ENCODE measurements at places on chromosomes 6 and 20. TPM values are rescaled to one million over a fixed set of nuclear protein-coding genes. Genes with fewer than 3 reads are reported as not detected.

The CPXM1 gene
- 5.5 TPM for total RNA-seq

The TMEM244 gene
- not detected for total RNA-seq

The POM121L2 gene
- total RNA-seq, result not detected

The GJA10 gene
- total RNA-seq, result not detected

The CST4 gene
- not detected for total RNA-seq

The ERMARD gene
- 20.7 TPM for total RNA-seq

The DSP gene
- total RNA-seq, result 41.2 TPM

The PRL gene
- not detected for total RNA-seq

The PPP1R14C gene
- 0.05 TPM for total RNA-seq

The PAK5 gene
- not detected for total RNA-seq

The PROKR2 gene
- total RNA-seq, result not detected

The SYNCRIP gene
- total RNA-seq, result 27.8 TPM

The HTR1E gene
- not detected for total RNA-seq

The SALL4 gene
- total RNA-seq, result 3.6 TPM

The OOEP gene
- total RNA-seq, result not detected

The PLEKHG1 gene
- total RNA-seq, result 6.8 TPM

The RAET1G gene
- total RNA-seq, result not detected

The TGM3 gene
- total RNA-seq, result 0.05 TPM

- no peaks in the 10 kb centered on the region for H3K27me3 ChIP-seq
- DNase-seq, result no peak
- no peak overlapping the region for H3K4me3 ChIP-seq
- H3K36me3 ChIP-seq, result no peaks in the 10 kb centered on the region
- no peak overlapping the region for H3K27ac ChIP-seq
Measured at GRCh38 chr6:83303426-83303825, 110.3 kb downstream of the RWDD2A start.

DNA sequence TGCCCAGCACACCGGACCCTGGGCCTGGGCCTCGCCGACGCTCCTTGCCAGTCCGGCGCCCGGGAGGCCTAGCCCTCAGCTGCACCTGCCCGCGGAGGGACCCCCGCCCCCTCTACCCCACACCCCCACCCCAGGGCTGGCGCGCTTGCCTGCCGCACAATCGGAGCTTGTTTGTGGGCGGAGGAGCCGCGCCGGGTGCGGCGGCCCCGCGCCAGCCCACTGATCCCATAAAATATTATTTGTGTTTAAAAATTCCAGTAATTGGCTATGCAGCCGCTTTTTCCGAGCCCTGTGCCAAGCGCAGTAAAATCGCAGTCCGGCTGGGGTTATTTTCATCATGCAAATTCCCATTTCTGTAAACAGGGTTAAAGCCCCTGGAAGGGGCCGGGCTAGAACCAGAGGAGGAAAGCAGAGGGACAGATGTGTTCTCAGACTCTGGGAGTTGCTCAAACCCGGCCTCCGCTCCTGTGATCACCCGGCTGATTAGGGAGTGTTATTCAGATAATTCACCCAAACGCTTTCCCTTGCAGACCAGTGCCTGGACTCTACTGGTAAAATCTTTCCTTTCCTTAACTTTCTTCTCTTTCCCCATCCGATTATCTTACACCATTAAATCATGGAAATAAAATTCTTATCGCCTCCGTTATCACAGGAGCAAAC lies 93.1 kb downstream of the NCR2 start:
- H3K36me3 ChIP-seq, result no peaks in the 10 kb centered on the region
- DNase-seq, result no peak
- peak overlapping the region; percentile 58 for H3K4me3 ChIP-seq
- peaks cover 6% of the 10 kb centered on the region for H3K4me1 ChIP-seq
- no peaks in the 10 kb centered on the region for H3K27me3 ChIP-seq
- H3K27ac ChIP-seq, result no peak overlapping the region

- no peak overlapping the region for H3K4me3 ChIP-seq
- DNase-seq, result no peak
- H3K27me3 ChIP-seq, result no peaks in the 10 kb centered on the region
- no peaks in the 10 kb centered on the region for H3K36me3 ChIP-seq
- no peak overlapping the region for H3K27ac ChIP-seq
- H3K4me1 ChIP-seq, result no peaks in the 10 kb centered on the region
Measured at GRCh38 chr6:40953486-40953885, 85.5 kb downstream of the UNC5CL start.

- peak overlapping the region; percentile 27 for H3K4me3 ChIP-seq
- H3K27ac ChIP-seq, result no peak overlapping the region
- no peaks in the 10 kb centered on the region for H3K36me3 ChIP-seq
Measured at GRCh38 chr6:96499781-96500180, 21.8 kb upstream of the UFL1 start.

DNA sequence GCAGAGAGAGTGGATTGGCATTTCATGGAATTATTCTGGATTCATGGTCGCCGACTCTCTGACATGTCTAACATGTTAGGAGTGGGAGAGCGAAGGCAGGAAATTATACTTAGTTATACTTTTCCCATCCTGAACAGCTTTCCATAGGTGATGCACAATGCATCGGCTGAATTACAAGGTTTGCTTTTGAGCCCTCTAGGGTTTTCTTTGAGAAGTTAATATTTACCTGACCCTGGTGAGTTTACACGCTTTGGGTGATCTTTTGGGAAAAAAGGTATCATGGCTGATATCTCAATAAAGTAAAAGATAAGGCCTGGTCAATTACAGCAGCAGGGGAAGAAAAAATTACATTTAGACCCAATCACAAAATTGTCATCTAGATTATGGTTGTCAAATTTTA lies 14.0 kb upstream of the NKX2-2 start:
- H3K27ac ChIP-seq, result no peak overlapping the region
- H3K4me3 ChIP-seq, result no peak overlapping the region
- no peak for DNase-seq

DNA sequence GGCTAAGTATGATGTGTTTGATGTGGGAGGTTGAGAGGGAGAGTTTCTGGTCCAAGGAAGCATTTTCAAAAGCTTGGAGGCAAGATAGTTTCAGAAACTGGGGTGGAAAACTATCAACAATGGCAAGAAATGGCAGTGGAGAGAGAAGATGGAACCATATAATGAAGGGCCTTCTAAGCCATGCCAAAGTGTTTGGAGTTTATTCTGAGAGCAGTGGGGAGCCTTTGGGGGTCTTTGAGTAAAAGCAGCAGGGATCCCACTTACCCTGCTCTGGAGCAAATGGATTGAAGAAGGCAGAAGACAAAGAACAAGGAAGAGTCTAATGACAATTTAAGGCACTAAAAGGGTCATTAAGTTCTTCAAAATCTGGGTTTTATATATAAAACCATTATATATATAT lies 538.9 kb downstream of the UTRN start:
- no peak for DNase-seq
- no peaks in the 10 kb centered on the region for H3K27me3 ChIP-seq
- no peaks in the 10 kb centered on the region for H3K4me1 ChIP-seq
- peaks cover 12% of the 10 kb centered on the region for H3K36me3 ChIP-seq
- H3K4me3 ChIP-seq, result no peak overlapping the region

DNA sequence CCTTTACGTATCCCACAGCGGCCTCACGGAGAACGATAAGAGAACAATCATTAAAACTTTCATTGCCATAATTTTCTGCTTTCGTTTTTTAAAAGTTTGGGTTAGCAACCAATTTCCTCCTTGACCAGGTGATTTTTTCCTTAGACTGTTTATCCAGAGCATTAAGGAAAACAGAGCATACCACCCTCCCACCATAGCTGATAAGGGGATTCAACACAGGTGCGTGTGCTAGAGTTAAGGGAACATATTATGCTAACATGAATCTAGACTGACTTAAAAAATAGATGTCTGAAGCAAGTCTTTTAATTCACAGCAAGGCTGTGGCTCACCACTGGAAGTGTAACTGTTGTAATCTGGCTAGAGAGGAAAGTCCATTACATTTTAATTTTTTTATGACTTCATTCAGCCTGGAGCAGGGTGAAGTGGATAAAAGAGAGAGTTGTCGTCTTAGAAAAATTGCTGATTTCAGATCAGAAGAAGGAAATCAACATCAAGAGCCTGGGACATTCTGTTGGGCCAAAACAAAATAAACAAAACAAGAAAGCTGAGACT lies 5.5 kb upstream of the SLC22A2 start:
- DNase-seq, result no peak
- H3K27me3 ChIP-seq, result no peaks in the 10 kb centered on the region
- no peak overlapping the region for H3K4me3 ChIP-seq
- H3K4me1 ChIP-seq, result no peaks in the 10 kb centered on the region

DNA sequence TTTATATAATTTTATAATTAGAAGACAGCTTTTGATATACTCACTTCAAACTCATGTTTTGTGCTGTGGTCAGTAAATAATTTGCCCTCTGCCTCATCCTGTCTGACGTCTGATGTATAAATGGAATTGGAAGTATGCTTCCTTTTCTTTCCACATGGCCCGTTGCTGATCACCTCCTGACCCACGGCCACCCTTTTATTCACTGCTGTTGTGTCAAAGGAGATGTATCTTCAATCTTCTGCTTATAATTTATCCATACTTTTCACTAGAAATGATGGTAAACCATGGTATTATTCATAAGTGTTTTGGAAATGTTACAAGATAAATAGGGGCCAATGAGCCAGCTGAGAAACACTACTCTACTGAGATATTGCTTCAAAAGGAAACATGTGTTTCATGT lies 841.8 kb downstream of the PHF3 start:
- no peak for DNase-seq
- no peaks in the 10 kb centered on the region for H3K36me3 ChIP-seq
- no peak overlapping the region for H3K27ac ChIP-seq
- H3K4me1 ChIP-seq, result no peaks in the 10 kb centered on the region
- no peak overlapping the region for H3K4me3 ChIP-seq

GRCh38 chr6:9761220-9761619 lies 653.7 kb downstream of the TFAP2A start:
- no peaks in the 10 kb centered on the region for H3K36me3 ChIP-seq
- no peaks in the 10 kb centered on the region for H3K4me1 ChIP-seq
- no peak overlapping the region for H3K4me3 ChIP-seq
- no peak for DNase-seq
- no peak overlapping the region for H3K27ac ChIP-seq

DNA sequence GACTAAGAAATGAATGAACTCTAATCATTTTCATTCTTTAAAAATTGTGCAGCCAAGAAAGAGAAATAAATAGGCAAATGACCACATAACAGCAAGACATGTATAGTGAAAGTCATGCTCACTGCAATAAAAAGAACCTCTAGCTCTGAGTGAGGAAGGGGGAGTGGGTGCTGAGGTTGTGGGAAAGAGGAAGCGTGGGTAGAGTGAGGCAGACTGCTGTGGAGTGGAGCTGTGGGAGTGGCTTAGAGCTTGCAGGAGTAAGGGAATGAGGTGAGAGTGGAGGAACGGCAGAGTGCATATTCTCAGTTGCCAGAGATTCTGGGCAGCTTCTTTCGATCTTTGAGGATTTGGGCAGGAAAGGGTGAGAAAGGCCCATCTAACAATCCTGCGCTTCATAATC lies 10.4 kb downstream of the DEFB129 start:
- no peak for DNase-seq
- no peaks in the 10 kb centered on the region for H3K27me3 ChIP-seq
- no peak overlapping the region for H3K27ac ChIP-seq
- H3K4me1 ChIP-seq, result no peaks in the 10 kb centered on the region
- H3K36me3 ChIP-seq, result no peaks in the 10 kb centered on the region

- H3K27ac ChIP-seq, result no peak overlapping the region
- no peaks in the 10 kb centered on the region for H3K27me3 ChIP-seq
- H3K4me1 ChIP-seq, result no peaks in the 10 kb centered on the region
- DNase-seq, result no peak
- H3K36me3 ChIP-seq, result no peaks in the 10 kb centered on the region
Measured at GRCh38 chr20:39795401-39796272, 833.5 kb downstream of the DHX35 start.

DNA sequence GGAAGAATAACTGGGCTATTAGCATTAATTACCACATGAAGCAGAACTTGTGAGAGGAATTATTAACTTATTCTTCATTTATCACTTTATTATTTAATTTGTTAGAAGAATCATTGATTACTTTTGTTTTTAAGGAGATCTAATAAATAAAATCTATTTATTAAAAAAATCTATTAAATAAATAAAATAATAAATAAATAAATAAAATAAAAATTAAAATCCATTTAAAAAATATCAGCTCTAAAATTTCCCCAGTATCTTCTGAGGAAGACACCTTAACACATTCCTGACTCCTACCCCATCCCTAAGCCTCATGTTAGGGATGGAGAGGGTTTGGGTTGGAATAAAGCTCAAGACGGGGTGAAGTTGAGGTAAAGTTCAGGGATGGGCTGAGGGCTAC lies 231.4 kb downstream of the CLIC5 start:
- H3K4me1 ChIP-seq, result no peaks in the 10 kb centered on the region
- H3K27ac ChIP-seq, result no peak overlapping the region
- no peak overlapping the region for H3K4me3 ChIP-seq

DNA sequence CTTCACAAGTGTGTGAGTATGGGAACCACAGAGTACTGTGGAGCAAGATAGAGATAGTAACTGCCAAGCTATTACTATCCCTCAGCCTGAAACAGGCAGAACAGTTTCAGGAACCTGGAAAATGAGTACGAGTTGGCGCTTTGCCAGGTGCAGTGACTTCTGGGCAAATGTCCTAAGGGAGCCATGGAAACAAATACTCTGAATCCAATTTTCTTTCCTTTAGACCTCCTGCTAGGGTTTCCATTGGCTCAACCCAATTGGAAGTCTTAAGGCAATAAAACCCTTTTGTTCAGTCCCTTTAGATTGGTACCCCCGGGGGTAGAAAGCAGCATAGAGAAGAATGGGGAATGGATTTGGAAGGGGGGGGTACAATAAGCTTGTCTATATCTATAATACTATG lies 205.0 kb upstream of the EPHA7 start:
- no peak overlapping the region for H3K27ac ChIP-seq
- no peaks in the 10 kb centered on the region for H3K4me1 ChIP-seq
- H3K27me3 ChIP-seq, result no peaks in the 10 kb centered on the region
- H3K36me3 ChIP-seq, result no peaks in the 10 kb centered on the region
- no peak overlapping the region for H3K4me3 ChIP-seq
- DNase-seq, result no peak

GRCh38 chr20:38372806-38373205 lies 26.5 kb downstream of the LBP start:
- DNase-seq, result no peak
- H3K4me3 ChIP-seq, result no peak overlapping the region
- H3K36me3 ChIP-seq, result peaks cover 65% of the 10 kb centered on the region
- no peaks in the 10 kb centered on the region for H3K27me3 ChIP-seq
- no peaks in the 10 kb centered on the region for H3K4me1 ChIP-seq
- no peak overlapping the region for H3K27ac ChIP-seq
